WTC11 (cell line): ENCODE measurements at places on chromosomes 3 and 15. TPM values are rescaled to one million over a fixed set of nuclear protein-coding genes. Genes with fewer than 3 reads are reported as not detected.

DNA sequence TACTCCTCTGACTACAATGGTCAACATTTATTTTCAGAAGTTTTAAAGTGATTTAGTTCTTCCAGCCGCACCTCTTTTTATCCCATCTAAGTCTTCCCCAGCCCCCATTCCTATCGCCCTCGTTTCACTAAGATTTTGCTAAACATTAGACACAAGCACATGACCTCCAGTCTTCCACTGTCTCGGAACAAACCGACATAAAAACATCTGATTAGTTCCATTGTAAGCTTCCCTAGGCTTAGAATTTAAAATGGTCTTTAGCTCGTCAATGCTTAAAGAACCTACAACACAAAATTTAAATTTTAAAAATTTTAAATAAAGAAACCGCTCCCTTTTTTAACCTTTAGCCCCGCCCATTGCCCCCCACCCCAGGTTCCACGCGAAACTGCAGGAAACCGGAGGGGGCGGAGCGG lies 284 bp upstream of the TSC22D2 start:
- peak overlapping the region; percentile 97 for H3K27ac ChIP-seq
- H3K27me3 ChIP-seq = no peaks in the 10 kb centered on the region
- H3K4me3 ChIP-seq = peak overlapping the region; percentile 73
- peaks cover 4% of the 10 kb centered on the region; the same call in 1 of the 2 replicates for H3K36me3 ChIP-seq
- DNase-seq = no peak

GRCh38 chr3:70518356-70518755 lies 205.9 kb upstream of the MDFIC2 start:
- no peak overlapping the region for H3K27ac ChIP-seq
- peaks cover 28% of the 10 kb centered on the region for H3K4me1 ChIP-seq
- no peak overlapping the region for H3K4me3 ChIP-seq
- H3K27me3 ChIP-seq = no peaks in the 10 kb centered on the region
- no peaks in the 10 kb centered on the region for H3K36me3 ChIP-seq

DNA sequence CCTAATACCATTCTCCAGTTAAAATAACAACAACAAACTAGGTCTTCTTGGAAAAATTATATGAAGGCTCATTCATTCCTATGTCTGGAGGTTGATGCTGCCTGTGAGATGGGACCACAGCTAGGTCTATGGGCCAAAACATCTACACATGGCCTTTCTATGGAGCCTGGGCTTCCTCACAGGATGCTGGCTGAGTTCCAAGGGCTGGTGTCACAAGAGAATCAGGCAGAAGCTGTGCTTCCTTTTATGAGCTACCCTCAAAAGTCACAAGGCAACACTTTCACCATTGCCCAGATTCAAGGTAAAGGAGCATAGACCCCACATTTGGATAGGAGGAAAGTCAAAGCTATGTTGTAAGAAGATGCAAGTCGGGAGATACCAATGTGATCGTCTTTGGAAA lies 4.6 kb upstream of the RTP2 start:
- no peaks in the 10 kb centered on the region for H3K36me3 ChIP-seq
- no peak for DNase-seq
- no peaks in the 10 kb centered on the region for H3K27me3 ChIP-seq

DNA sequence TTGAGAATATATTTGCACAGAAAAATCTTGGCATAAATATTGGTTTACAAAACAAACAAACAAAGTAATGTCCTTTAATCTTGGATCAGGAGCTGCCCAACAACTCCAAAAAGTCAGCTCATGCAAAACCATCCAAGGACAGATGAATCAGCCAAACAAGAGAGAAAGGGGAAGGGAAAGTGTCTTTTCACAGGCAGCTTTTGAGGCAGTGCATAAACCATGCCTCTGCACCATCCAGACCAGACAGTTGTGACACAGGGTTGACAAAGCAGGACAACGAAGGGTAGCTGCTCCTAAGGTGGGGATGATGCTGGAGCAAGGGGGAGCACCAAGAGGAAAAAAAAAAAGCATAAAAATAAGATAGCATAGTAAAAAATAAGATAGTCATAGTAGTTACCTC lies 8.7 kb downstream of the CD86 start:
- no peak overlapping the region for H3K27ac ChIP-seq
- peaks cover 7% of the 10 kb centered on the region for H3K4me1 ChIP-seq
- no peaks in the 10 kb centered on the region for H3K27me3 ChIP-seq
- no peaks in the 10 kb centered on the region for H3K36me3 ChIP-seq
- no peak for DNase-seq

DNA sequence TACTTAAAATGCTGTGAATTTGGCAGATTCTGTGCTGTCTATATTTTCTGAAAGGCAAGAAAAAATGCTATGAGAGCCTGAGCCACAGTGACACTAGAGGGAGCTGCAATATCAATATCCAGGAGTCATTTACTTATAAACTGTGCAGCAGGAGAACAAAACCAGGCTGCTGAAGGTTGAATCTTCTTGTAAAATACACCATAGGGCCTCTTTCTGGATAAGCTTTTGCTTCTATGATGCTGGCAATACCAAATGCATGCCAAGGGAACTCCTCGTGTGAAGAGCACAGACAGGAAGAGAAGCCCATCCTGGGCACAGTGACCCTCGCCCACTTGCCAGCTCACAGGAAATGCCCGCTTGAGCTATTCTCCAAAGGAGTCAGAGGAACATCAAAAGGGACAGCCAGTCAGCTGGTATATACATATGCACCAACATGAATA lies 48.0 kb upstream of the TSPAN3 start:
- H3K27ac ChIP-seq = no peak overlapping the region
- H3K4me1 ChIP-seq = peaks cover 28% of the 10 kb centered on the region

DNA sequence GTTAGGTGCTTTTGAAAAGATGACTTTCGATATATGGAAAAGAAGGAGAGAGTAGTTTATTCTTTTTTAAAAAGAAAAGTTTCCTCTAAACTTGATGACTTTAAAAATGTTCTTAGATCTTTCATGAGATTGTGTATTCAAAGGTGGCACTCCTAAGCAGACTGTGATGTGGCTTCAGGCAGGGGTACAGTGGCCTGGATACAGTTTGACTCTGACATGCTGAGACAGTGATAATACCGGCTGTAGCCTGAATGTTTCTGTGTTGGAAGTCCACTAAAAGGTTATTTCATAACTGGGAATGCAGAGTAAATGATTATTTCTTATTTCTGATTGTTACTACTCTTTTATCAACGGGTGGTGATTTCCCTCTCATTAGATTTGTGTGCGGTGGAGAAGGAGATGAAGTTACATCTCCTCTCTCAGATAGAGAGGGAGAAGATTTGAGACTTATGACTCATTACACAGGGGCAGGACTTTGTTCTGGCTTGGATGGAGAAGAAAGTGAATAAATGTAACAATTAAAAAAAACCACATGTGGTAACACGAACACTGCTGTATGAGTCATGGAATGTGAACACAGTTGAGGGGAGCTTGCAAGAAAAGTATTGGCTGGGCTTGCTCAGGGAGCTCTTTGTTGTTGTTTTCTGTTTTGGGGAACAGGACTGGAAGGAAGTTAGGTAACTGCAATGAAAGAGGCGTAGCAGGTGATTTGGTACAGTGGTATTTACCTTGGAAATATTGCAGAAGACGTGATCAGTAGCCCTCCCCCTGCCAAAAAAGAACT lies 21.6 kb downstream of the SPTSSB start:
- no peaks in the 10 kb centered on the region for H3K27me3 ChIP-seq
- H3K4me3 ChIP-seq = no peak overlapping the region
- 0 out of 2 replicates have a peak, but pooled peaks cover 4% of the 10 kb centered on the region for H3K36me3 ChIP-seq
- H3K27ac ChIP-seq = peak overlapping the region; percentile 8

GRCh38 chr3:133803469-133803868 lies 2.1 kb upstream of the SRPRB start:
- no peak overlapping the region for H3K4me3 ChIP-seq
- DNase-seq = no peak
- H3K36me3 ChIP-seq = peaks cover 16% of the 10 kb centered on the region
- peaks cover 19% of the 10 kb centered on the region for H3K27me3 ChIP-seq
- no peak overlapping the region for H3K27ac ChIP-seq

GRCh38 chr3:186413615-186414415 lies 51.8 kb upstream of the DGKG start:
- no peaks in the 10 kb centered on the region; the same call in 1 of the 2 replicates for H3K27me3 ChIP-seq
- H3K4me1 ChIP-seq = peaks cover 32% of the 10 kb centered on the region
- peak; percentile 45 for DNase-seq
- no peaks in the 10 kb centered on the region for H3K36me3 ChIP-seq
- peak overlapping the region; percentile 62 for H3K27ac ChIP-seq

- no peaks in the 10 kb centered on the region; the same call in 1 of the 2 replicates for H3K27me3 ChIP-seq
- DNase-seq = no peak
- peak overlapping the region; percentile 87 for H3K4me3 ChIP-seq
- no peak overlapping the region for H3K27ac ChIP-seq
Measured at GRCh38 chr15:59993041-59993750, 10.9 kb upstream of the FOXB1 start.

DNA sequence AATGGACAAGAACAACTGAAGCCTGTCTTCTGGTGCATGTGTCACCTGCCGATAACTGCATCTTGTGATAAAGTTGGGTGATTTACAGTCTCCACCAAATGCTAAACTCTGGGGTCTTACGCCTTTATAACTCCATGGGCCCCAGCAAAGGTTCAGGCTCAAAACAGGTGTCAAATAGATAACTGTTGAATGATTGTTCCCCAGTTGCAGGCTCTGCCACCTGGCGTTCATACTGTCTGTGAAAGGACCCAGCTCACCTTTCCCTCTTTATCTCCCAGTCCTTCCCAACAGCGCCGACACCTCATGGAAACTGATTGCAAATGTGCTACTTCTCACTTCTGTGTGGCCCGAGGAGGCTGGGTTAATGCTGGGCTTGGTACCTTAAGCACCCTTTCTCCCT lies 8.3 kb upstream of the SNX22 start:
- no peaks in the 10 kb centered on the region for H3K4me1 ChIP-seq
- H3K4me3 ChIP-seq = no peak overlapping the region
- H3K36me3 ChIP-seq = peaks cover under 1% of the 10 kb centered on the region; the same call in 1 of the 2 replicates
- no peaks in the 10 kb centered on the region for H3K27me3 ChIP-seq
- DNase-seq = no peak

DNA sequence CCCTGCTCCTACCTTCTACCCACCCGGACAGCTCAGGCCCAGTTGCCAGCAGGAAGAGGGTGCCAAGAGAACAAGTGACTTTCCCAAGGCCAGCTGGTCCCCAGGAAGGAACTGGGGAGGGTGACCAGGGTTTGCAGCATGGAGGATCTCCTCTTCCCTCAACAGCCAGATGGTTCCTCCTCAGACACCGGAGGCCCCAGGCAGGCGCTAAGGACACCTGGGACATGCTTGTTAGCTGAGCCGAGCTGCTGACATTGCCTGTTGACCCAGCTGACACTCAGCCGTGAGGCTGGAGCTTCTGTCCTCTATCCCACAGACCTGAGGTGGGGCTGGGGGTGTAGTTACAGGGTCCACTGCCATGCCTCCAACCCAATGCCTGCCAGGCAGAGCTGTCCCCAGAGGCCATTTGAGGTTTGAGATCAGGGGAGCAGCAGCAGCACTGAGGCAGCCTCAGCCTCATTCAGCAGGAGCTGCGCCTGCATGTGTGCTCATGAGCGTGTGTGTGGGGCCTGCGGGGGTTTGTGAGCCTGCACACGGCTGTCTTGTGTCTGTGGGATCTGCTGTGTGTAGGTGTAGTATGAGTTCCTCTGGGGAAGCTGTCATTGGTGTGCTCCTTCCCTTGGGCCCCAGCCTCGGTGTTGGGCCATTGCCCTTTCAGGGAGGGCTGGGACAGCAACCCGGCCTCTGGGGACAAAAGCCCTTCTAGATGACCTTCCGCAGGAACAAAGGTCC lies 7.1 kb downstream of the CPLX3 start:
- peaks cover 6% of the 10 kb centered on the region for H3K4me1 ChIP-seq
- H3K27ac ChIP-seq = no peak overlapping the region
- peaks cover 5% of the 10 kb centered on the region for H3K27me3 ChIP-seq
- no peak for DNase-seq
- H3K36me3 ChIP-seq = no peaks in the 10 kb centered on the region; the same call in 1 of the 2 replicates
- no peak overlapping the region for H3K4me3 ChIP-seq

DNA sequence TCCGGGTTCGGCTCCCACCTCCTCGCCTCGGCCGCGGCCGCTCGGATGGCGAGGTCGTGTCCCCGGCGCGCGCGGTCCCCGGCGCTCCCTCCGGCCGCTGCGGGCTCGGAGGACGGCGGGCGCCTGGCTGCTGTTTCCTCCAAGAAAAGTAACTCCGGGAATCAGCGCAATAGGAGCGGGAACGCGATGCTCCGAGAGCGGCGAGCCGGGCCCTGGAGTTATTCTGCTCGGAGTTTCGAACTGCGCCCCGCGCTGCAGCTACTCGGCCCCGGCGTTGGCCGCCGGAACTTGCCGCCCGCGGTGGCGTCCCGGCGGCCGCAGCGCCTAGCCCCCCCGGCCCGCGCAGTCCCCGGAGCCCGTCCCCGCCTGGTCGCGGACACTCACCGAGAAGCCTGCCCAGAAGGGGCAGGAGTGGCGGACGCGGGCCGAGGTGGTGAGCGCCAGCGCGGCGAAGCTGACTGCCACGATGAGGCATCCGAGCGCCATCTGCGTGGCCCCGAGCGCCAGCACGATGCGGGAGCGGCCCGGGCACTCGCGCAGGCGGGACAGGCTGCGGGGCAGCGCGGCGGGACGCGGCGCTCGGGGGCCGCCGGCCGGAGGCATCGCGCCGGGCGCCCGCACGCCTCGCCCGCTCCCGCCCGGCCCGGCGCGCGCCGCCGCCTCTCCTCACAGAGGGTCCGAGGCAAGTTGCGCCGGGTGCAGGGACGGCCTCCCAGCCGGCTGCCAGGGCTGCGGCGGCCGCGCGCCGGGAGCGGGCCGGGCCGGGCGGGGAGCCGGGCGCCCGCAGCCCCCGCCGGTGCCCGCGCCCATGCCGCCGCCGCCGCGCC lies 251.9 kb downstream of the TJP1 start:
- peaks cover 42% of the 10 kb centered on the region for H3K27me3 ChIP-seq
- peaks cover 2% of the 10 kb centered on the region; the same call in 1 of the 2 replicates for H3K36me3 ChIP-seq
- H3K4me1 ChIP-seq = peaks cover 34% of the 10 kb centered on the region
- H3K4me3 ChIP-seq = peak overlapping the region; percentile 30; the same call in 1 of the 2 replicates
- peak; percentile 58 for DNase-seq

DNA sequence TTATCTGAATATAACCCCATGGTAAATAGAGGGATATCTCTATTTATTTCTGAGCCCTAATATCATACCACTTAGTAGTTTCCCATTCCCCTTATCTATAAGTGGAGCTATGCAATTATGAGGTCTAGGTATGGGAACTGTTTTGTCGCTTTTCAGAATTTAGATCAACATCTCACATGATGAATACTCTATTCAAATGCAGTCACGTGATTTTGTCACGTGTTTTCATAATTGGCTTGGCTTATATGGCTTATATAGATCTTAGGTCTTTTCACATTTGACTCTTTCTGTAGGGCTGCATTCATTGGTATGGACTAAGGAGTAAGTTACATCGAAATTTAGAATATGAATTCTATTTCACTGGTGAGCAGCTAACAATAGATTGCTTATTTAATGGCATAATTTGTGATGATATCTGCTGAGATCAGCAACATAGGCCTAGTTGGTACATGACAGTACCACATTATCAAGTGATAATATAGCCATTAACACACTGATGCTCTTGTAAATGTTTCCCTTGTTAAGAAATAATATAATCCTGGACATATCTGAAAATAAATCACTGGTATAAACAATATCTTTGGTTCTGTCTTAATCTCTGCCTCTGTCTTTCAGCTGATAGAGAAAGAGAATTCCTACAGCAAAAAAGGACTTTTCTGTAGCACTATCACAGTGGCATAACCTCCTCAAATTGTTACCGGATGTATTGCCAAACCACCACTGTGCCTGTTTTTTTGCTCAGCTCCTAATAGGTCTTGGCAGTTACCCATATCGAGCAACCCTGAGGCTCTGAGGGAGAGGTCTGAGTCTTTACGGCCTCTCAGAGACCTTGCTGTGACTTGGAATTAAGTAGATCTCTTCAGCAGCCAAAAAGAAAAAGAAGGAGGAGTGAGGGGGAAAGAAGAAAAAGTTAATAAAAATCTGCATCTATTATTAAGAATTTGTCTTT lies 357.1 kb downstream of the ZPLD1 start:
- H3K27me3 ChIP-seq = no peaks in the 10 kb centered on the region
- no peak overlapping the region for H3K4me3 ChIP-seq
- no peak overlapping the region for H3K27ac ChIP-seq
- no peaks in the 10 kb centered on the region for H3K36me3 ChIP-seq

Gene SNRK
- total RNA-seq = 10.3 to 11.8 TPM (median 10.5 TPM) in 3 replicates

Gene SMCO1
- not detected in 3 replicates for total RNA-seq

Gene AKAP13
- total RNA-seq = 48.3 to 50.3 TPM (median 48.9 TPM) in 3 replicates

Gene CSPG5
- 3.3 to 4.4 TPM (median 3.7 TPM) in 3 replicates for total RNA-seq

Gene PAQR9
- 2.0 to 2.5 TPM (median 2.4 TPM) in 3 replicates for total RNA-seq
